SIG-M5 (cell line): ENCODE measurements at places on chromosomes 16 and 17.

GRCh38 chr16:883340-883739 lies 82.8 kb upstream of the GNG13 start:
- DNase-seq = no peak

DNA sequence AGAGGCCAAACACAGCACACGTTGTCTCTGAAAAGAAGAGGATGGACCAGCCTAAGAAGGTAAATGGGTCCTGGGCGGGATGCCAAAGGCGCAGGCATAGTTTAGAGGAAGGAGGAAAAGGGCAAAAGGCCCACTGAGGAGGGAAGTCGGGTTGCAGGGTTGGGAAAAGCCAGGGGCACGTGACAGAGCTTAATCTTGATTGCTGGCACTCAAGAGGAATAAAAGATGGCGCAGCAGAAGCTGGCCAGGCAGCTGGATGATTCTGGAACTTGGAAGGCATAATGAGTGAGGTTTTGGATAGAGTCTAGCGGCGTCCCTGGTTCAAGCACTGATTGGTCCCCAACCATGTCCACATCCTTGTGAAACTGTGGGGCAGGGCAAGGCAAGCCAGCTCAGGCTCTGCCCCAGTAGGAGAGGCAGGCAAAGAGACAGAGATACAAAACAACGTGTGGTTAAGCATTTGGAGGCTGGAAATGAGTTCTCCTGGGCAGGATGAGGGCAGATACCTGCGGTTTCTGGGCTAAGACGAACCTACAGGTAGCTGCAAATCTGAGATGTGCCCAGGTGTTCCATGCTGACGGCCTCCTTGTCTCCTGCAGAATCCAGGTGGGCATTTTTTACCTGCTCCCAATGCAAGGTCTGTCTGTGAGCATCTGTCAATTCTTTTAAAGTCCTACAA lies 52.7 kb upstream of the CIBAR2 start:
- no peak for DNase-seq

DNA sequence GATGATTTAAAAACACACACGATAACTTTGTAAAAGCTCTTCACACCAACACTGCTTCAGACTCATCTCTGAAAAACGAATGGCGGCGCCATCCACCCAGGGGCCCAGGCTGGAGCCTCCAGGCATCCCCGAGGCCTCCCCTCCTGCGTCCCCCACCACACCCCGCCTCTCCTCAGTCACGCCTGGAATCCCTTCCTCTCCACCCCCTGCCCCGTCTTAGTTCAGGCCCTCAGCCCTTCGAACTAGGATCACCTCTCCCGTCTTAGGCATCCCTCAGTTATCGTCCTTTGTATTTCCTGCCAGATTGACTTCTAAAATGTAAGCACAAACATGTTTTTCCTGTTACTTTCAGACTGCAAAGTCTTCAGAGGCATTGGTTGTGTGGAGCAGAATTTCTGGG lies 58.3 kb downstream of the NDEL1 start:
- DNase-seq = no peak

DNA sequence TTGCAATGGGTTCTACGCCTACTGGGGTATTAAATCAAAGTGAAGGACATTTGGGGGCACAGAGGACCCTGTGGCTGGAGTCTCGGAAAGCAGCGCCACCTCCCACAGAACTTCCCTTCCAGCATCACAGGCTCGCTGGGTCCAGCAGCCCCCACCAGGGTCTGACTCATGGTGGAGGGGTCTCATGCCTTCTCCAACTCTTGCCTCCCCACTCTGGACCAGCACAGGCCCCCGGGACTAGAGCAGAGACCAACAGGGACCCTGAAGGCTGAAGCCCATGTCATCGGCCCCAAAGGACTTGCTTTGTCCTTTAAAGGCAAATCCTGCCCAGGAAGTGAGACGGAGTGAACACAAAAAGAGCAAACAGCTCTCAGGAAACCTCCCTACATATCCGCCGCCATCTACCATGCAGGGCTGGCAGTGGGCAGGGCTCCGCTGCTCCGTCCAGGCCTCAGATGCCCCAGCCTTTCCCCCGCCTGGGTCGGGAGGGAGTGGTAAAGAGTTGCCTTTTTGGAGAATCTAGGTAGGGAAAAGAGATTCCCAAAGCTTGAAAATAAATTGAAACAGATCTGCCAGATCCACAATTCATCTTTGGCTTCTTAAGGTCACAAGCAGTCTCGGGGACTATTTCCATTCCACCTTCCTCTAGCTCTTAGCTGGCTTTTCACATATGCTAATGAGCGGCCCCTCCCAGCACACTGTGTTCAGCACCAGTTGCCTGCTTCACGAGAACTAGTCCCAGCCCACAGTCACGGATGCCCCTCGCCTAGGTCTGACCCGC lies 2.1 kb upstream of the GPRC5C start:
- DNase-seq = no peak

- no peak for DNase-seq
Measured at GRCh38 chr17:63991611-63992010, 6.5 kb upstream of the PRR29 start.

- DNase-seq = no peak
Measured at GRCh38 chr17:48799069-48799723, 17.8 kb downstream of the TTLL6 start.

GRCh38 chr16:6105115-6105514 lies 1007.5 kb upstream of the EEF2KMT start:
- no peak for DNase-seq

DNA sequence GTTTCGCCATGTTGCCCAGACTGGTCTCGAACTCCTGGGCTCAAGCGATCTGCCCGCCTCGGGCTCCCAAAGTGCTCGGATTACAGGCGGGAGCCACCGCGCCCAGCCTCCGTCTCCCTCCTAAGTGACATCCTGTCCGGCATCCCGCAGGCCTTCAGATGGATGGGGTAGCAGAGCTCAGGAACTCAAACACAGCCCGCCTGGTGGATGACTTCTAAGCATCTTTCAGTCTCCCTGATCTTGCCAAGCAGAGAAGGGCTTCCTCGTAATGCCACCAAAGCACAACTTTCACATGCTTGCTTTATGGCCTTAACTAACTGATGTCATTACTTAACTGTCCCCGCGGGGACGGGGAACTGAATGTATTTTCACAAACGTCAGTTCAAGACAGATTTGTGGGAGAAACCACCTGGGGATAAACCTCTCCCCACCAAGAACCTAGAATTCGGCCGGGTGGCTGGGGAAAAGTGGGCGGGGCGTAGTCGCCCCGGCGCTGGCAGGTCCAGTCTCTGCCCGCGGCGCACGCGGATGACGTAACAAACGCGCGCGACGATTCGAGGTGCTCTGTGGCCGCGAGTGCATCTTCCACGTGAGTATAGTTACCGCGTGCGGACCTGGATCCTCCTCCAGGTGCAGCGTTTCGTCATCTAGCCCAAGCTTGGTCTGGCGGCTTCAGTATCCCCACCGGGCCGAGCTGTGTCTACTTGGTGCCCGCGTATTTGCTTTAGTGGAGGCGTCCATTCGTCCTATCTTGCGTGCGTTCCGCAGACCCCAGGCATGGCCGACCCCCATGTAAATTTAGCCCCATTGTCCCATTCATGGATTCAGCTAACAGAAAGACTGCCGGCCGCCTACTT lies at the start of gene PFAS:
TSS of gene PFAS (plus strand) at position 539 of the 857 bp plus-strand sequence. CDS start 4,649 bp downstream, outside the sequence.
- DNase-seq = no peak

GRCh38 chr16:56477096-56477878 lies 25.9 kb downstream of the OGFOD1 start:
- no peak for DNase-seq

DNA sequence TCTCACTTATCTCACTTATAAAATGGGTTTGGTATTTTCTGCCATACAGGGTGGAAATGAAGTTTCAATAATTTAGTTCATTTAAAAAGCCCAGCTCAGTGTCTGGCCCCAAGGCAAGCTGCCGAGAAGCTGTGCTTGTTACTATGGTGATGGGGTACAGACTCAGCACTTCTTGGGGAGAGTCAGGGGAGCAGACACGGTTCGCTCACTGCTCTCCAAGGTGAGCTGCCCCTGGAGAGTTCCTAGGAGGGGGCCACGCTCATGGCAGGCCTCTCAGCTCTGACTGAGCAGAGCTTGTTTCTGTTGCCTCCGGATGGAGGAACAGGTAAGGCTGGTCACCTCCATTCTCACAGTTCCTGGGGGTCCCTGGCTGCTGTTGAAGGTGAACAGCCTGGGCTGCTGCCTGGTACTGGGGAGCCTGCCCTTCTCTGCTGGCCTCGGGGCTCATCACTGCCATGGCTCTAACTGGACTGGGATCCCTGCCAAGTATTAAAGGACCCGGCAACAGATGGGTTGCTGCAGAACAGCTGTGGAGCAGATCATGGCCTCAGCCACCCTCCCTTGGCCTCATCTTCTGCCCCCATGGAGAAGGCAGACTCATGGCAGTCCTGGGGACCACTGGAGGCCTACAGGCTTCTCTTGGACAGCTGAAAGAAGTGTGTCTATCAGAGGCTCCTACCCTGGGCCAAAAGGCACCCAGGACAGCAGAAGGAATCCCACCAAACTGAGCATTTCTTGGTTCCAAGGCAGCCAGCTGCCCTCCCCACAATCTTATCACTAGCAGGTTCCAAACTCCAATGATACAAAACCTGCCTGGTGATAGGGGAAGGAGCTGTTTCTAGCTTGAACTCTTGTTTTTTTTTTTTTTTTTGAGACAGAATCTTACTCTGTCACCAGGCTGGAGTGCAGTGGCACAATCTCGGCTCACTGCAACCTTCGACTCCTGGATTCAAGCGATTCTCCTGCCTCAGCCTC lies 25.9 kb upstream of the SPATA32 start:
- no peak for DNase-seq

- no peak for DNase-seq
Measured at GRCh38 chr17:4808378-4808767, 1.4 kb downstream of the PLD2 start.

DNA sequence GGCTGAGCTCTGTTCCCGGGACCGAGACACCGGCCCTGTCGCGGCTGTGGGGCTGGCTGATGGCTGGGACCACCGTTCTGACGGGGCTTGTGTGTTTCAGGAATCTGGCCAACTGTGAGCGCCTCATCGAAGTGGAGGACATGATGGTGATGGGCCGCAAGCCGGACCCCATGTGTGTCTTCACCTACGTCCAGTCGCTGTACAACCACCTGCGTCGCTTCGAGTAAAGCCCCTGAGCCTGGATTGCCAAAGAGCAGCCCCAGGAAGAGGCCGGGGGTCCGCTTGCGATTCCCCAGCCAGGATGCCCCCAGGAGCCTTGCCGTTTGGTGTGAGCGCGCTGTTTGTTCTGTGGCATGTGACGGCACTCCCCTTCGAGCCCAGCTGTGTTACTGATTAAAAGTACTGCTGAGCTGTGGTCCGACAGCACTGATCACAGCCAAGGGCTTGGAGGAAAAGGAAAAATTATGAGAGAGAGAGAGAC lies 23.0 kb downstream of the SMTNL2 start:
- DNase-seq = no peak

DNA sequence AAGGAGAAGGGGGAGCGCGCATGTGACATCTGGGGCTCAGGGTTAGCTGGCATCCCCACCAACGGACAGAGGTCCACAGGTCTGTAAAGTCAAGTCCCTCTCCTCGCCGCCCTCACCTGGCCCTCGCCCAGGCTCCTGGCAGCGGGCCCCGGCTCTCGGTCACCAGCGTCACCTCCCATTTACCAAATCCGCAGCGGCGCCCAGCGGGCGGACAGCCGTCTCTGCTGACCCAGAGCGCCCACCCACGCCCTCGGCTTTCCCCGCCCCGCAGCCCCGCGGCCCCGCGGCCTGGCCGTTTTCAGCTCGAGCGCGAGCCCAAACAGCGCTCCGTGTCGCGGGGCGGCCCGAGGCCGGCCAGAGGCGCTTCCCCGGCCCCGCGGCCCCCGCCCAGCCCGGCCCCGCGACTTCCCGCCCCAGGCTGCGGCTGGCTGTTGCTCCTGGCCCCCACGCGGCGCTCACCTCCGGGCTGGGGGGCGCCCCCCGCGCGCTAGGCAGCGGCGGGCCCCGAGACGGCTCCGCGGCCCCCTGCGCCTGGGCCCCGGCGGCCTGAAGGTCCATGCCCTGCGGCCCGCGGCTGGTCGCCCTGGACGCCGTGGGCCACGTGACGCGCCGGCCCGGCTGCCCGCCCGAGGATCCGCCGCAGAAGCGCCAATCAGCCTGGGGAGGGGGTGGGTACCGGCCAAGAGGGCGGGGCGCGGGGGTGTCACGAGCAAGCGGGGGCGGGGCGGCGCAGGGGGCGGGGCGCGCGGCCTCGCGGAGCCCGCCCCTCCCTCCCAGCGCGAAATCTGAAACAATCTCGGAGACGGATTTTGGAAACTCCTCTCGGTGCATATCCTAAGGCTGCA lies at the start of gene COPRS:
TSS of gene COPRS (minus strand) at position 603 of the 845 bp plus-strand sequence. CDS start at position 558, 45 bp downstream.
- DNase-seq = no peak

- no peak for DNase-seq
Measured at GRCh38 chr17:1216217-1217088, 36.7 kb upstream of the ABR start.

- no peak for DNase-seq
Measured at GRCh38 chr17:64679710-64680216, 17.7 kb upstream of the SMURF2 start.

- DNase-seq = no peak
Measured at GRCh38 chr16:2960183-2961010, 3.7 kb upstream of the KREMEN2 start.

DNA sequence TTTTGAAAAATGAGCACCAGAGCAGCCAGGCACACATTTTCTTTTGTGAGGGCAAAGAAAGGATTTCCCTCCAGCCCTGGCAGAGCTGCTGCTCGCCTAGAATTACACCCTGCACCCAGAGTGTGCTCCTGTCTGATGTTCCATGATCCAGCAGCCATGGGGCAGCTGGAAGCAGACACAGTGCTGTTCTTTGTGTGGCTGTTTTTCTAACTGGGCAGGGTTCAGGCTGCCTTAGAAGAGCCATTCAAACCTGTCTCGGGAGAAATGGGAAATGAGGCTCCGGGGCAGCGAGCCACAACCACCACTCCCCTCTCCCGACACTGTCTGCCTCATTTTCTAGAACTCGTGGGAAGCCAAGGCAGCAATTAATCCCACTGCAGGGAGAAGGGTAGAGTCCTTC lies 28.9 kb downstream of the LITAF start:
- DNase-seq = no peak

DNA sequence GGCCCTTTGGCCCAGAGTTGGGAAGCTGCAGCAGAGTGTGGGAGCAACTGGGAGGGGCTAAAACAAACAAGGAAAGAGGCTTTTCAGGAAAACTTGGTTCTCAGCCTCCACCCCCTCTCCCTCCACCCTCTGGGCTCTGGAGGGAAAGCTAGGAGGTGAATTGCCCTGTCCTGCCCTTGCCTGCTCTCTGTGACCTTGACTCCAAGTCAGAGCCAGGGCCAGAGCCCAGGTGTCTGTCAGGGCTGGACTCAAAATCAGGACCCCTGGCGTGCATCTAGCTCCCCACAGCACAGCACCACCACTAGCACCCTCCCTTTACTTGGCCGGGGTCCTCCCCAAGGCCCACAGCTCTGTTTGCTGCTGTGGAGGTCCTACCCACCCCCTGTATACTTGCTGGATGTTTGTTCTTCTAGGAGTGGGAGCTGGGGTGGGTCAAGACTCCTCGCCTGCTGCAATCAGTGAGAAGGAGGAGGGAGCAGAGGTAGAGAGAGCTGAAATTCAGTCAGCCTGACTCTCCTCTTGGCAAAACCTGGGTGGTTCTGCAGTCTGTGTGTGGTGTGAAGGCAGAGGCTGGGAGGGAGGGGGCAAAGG lies 2.8 kb upstream of the NR1D1 start:
- no peak for DNase-seq

DNA sequence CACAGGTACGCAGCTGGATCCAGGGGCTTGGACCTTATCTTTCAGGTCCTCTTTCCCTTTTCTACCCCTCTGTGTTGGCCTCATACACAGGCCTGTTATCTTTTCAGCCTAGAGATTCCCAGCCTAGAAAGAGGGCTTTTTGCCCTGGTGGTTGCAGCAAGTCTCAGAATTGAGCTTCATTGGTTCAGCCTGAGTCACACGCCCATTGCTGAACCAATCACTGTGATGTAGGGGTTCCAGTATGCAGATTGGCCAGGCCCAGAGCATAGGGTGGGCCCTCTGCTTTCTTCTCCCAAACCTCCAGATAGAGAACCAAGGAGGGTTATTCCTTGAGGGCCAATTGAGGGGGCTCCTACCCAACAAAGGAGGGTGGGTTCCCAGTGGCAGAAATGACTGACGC lies 32.8 kb downstream of the GPT2 start:
- no peak for DNase-seq
